Astrocyte of the cerebellum (primary cell): ENCODE measurements at places on chromosomes 16 and 17.
A peak's percentile ranks its signal among the peaks of the same experiment; 100 is the strongest.

DNA sequence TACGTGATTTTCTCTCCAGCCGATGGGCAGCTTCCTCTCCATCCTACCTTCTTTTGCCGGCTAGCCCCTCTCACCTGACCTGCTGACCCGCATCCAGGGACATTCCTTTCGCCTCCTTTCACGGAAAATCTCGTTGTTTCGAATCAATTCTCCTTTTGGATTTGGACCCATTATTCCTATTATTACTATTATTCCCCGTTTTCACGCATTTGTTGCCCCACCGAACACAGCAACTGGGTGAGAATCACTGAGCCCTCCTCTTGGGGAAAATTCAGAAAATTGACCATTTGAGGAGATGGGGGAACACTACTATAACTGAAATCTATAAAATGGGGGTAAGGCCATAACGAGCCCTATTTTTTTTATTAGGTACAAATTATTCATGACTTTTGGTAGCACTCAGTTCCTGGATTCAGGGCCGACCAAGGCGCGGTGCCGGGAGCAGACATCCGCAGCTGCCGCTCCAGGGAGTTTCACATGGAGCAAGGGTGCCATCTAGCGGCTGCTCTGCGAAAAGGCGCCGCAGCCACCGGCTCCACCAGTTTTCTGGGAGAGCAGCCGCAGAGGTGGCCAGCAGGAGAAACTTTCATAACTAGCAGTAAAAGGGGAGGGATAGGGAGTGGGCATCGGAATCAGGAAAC is 3.3 kb upstream of the HOXB8 start:
- DNase-seq = peak; percentile 68

DNA sequence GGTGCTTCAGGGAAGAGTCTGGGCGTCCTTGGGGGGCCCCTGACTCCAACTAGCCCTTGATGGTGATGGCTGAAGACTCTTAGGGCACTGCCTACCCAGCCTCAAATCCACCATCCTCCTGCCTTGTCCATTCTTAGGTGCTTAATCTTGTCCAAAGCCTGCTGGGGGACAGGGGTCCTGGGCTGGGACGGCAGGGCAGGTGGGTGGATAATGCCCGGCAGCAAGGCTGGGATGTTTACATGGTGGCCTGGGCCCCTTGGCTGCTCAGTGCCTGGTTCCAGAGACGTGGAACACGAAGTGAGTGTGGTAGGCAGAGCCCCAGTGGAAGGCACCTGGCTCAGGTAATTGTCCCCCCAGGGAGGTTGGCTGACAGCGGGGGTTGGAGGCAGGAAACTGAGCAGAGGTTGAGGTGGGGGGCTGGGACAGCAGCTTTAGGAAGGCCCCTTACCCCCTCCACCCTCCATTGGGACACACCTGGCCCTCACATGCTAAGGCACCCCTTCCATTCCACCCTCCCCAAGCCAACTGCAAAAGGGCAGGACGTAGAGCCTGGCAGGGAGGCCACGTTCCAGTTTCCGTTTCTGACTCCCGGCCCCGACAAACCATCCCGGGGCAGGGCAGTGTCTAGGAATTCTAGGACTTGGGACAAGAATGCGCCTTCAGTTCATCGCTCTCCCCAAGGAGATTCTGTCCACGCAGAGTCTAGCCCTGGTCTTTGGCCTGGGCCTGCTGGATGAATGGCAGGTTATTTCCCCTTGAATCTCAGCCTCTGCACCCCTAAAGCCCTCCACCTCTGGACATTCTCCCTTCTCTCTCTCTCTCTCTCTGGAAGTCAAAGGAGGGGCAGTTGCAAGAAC is 1.9 kb downstream of the FOXJ1 start:
- no peak for DNase-seq

DNA sequence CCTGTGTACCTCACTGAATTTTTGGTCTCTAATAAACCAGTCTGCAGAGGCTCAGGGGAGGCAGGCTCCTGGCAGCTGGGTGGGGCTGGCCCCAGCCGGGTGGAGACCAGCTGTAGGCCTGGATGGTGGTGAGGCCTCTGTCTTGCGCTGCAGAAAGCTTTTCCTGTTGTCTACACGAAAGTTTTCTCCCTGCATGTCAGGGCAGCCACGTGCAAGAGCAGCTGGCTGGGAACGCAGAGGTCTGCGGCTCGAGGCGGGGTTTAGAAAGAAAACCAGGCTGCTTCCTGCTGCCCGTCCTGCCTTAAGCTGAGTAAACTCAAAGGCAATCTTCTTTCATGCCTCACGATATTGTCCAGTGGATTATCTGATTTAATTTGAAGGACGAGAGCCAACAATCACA is 2.4 kb downstream of the SERPINF1 start:
- no peak for DNase-seq

GRCh38 chr16:53898993-53899392 is 195.0 kb downstream of the FTO start:
- DNase-seq = no peak

DNA sequence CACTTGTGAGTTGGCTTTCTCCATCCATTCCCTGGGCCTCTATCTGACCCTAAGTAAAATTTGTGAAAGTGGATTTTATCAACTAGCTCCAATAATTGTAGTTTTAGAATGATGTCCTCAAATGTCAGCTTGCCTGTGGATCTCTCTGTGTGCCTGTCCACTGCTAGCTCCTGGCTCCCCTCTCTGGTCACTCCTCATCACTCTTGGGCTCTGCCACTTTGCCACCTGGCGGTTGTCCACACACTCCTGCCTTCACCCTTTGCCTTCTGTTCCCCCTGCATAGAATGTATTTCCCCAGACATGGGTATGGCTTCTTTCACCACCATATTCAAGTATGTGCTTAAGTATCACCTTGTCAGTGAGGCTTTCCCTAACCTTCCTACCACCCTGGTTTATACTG is 19.8 kb downstream of the ANKFN1 start:
- no peak for DNase-seq

- DNase-seq = peak; percentile 24
These were observed 49.3 kb downstream of the SIAH1 start for GRCh38 chr16:48335961-48336360.

DNA sequence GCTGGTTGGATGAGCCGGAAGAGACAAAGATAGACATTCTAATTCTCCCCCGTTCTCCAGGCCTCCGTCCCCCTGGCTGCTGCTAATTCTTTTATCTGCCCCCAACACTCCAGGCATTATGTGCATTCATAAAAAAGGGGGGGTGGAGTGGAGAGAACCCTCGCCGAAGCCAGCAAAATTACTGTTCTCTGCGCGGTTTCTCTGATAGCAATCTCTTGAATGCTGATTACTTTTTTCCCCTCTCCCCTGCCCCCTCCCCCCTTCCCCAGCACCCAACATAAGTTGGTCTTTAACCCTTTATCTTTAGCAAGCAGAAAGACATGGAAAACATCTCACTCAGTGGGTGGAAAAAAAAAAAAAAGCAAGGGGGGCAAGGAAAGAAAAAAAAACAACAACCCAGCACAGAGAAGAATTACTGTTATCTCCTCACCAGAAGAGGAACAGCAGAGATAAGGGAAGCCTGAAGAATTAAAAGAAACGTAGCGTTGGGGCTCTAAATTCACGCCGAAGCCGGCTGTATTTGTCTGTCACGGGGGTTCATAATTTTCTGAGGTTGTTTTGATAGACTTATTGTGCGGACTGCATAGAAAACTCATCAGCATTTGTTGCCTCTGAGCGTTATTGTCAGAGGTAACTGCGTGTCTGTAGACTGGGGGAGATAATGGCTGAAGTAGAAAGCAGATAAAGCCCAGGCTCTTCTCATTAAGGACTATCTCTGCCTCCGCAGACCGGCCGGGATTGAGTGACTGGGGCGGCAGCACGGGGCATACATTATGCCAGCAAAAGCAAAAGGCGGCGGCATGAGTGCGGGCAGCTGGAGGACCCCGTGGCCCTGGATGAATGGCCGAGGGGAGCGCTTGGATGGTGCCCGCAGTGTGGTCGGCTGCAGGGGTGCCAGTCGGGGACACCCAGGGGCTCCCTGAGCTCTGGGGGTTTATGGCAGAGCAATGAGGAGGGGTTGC is 126.9 kb downstream of the MRM1 start:
- no peak for DNase-seq

DNA sequence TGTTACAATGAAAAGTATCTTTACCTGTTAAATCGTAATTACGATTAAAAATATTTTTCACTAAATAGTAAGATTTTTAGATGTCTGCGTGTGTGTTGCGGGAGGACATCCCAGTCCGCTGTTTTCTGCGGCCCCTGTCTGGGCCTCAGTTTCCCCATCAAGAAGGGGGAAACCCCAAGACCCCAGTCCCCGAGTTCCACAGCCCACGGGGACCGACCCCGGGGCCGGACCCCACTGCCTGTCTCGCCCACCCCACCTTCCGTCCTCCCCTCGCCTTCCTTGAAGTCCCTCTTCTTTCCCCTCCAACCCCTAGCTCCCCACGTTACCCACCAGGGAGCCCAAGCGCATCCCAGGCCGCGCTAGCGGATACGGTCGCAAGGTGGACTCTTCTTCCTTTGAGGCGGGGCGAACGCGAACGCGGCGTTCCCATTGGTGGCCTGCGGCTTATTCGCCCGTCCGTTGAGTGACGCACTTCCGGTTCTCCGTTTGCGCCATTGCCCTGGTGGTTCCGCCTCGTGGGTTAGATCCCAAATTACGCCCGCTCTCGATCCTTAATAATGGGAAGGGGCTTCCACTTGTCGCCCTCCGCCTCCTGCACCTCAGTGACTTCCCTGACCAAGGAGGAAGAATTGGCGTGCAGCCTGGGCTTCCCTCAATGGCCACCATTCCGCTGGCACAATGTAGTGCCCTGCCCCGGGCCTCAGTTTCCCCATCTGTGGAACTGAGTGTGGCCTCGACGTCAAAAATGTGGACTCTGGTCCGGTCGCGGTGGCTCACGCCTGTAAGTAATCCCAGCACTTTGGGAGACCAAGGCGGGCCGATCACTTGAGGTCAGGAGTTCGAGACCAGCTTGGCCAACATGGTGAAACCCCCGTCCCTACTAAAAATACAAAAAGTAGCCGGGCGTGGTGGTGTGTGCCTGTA is at the start of gene NSMCE1:
Gene NSMCE1, minus strand, starts transcription at position 397 of the 924 bp plus-strand sequence. CDS start 11,202 bp downstream, outside the sequence.
- DNase-seq = peak; percentile 91

DNA sequence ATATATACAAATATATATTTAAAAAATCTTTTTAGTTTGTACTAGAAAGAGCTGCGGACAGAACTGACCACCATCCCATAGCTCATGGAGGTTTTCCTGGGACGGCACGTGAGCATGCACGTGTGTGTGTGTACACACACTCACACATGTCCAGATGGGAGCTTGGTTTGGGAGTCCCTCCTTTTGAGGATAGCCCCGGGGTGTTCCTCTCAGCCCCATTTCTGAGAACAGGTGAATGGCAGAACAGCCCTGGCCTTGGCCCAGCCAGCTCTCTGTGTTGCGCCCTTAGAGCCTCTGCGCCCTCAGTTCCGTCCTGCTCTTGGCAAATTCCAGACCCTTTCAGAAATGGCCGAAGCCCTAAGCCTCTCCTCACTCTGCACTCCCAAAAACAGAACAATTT is 70.1 kb downstream of the AMFR start:
- DNase-seq = no peak

DNA sequence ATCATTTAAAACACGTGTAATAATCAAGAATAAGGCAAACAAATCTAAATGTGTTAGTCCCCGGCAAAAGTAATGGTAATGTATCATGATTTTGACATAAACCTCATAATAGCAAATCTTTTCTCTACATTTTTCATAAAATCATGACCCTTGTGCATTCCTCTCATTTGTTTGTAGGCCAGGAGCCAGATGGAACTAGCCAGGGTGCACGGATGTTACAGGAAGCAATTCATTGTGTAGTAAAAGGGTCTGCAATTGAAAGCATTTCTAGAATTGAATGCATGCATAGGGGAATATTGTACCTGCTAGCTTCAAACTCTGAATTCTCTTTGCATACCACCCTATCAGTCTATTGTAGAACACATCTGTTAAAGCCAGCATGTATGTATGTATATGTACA is 66.6 kb downstream of the CNTNAP4 start:
- no peak for DNase-seq

GRCh38 chr17:10075919-10076318 is 122.5 kb downstream of the GAS7 start:
- no peak for DNase-seq

DNA sequence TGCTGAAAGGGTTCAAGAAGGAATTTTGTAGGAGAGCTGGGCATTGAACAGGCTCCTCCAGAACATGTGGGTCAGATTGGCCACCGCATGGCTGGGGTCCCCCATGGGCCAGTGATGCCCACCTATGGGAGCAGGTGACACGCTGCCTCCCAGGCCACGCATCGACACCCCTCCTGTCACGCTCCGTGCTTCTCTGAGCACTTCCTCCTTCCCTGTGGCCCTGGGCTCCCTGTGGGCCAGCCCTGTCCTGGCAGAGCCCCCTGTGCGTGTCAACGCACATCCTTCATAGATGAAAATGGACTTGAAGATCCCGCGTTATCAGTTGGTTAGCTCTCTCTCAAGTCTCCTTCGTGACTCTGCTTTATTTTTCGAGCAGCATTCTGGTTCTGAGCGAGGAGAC is 160.3 kb downstream of the RPTOR start:
- DNase-seq = no peak

GRCh38 chr16:47705266-47705665 is 244.1 kb downstream of the PHKB start:
- no peak for DNase-seq

- no peak for DNase-seq
These were observed 42.3 kb upstream of the CDYL2 start for GRCh38 chr16:80846680-80847079.

DNA sequence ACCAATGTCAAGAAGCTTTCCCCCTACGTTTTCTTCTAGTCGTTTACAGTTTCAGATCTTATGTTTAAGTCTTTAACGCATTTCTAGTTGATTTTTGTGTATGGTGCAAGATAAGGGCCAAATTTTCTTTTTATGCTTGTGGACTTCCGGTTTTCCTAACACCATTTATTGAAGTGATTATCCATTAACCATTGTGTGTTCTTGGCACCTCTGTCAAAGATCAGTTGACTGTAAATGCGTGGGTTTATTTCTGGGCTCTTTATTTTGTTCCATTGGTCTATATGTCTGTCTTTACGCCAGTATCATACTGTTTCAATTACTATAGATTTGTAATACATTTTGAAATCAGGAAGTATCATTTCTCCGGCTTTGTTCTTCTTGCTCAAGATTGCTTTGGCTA is 49.5 kb downstream of the CEP112 start:
- no peak for DNase-seq

GRCh38 chr17:82608816-82609215 is 39.4 kb downstream of the WDR45B start:
- DNase-seq = no peak

DNA sequence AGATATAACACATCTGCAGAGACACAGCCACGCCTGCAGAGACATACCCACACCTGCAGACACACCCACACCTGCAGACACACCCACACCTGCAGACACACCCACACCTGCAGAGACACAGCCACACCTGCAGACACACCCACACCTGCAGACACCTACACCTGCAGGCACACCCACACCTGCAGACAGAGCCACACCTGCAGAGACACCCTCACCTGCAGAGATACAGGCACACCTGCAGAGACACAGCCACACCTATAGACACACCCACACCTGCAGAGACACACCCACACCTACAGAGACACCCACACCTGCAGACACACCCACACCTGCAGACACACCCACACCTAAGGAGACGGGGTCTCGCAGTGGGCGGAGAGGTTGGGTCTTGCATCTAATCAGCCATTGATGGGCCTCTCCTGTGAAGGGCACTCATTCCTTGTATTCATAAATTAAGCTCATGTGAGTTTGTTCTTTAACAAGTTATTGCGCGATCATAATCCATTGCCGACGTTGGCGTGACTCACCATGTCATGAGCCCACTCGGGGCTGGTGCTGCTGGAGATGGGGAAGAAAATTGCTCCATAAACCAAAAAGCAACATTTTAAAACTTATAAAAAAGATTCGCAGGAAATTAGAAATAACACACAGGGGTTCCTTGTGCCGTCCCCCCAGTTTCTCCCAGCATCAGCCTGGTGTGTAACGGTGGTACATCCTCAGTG is 28.9 kb upstream of the CDH15 start:
- no peak for DNase-seq
